ENCODE measurements at places on chromosomes 7 and 10.
A peak's percentile ranks its signal among the peaks of the same experiment; 100 is the strongest.

DNA sequence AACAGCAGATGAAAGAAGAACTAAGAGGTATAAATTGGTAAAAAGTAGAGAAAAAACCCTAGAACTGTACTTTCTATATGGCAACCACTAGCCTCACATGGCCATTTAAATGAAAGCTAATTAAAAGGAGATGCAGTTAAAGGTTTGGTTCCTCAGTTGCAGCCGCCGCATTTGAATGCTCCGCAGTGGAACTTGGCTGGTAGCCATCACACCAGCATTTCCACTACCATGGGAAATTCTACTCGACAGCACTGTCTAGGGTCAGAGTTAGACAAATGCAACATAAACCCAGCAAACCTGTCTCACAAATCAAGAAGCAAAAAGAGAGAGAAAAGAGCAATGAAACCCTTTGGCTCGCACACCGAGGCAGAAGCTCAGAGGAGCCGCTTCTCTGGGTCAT is 29.7 kb downstream of the VIPR2 start:
- DNase-seq, result no peak

DNA sequence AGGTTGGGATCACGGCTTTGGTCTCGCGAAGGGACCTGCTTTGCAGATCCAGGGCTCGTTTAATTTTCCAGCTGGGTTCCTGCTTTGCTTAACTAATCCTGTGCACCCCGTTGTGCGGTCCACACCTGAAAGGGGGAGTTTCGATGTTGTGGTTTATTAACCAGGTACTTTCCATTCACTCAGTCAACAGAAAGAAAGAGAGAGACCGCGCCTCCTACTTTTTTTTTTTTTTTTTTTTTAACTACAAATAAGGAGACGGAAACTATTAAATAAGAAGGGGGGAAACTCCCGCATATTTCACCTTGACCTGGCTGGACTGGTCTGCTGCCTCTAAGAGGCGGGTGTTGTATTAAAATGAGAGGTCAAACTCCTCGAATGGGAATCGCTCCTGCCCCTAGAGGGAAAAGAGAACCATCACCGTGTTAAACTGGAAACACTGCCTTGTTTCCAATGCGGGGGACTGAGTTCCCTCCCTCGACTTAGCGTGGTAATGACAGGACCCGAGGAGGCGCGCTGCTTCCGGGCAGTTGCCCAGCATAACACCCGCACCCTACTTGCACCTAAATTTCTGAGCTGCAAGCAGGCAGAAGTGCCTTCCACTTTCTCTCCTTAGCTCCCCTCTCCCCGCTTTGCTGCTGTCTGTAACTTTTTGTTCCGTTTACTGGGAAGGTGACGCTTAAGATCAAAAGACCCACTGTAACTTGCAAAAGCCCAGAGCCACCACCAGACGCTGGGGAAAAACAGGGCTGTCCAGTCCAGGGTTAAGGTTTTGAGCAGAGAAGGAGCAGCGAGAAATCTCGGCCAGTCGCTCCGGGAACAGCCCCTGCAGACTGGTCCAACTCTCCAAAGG is 1.1 kb upstream of the ITGB8 start:
- DNase-seq, result no peak

GRCh38 chr10:5442065-5442989 is 30.0 kb downstream of the NET1 start:
- peak; percentile 69 for DNase-seq

DNA sequence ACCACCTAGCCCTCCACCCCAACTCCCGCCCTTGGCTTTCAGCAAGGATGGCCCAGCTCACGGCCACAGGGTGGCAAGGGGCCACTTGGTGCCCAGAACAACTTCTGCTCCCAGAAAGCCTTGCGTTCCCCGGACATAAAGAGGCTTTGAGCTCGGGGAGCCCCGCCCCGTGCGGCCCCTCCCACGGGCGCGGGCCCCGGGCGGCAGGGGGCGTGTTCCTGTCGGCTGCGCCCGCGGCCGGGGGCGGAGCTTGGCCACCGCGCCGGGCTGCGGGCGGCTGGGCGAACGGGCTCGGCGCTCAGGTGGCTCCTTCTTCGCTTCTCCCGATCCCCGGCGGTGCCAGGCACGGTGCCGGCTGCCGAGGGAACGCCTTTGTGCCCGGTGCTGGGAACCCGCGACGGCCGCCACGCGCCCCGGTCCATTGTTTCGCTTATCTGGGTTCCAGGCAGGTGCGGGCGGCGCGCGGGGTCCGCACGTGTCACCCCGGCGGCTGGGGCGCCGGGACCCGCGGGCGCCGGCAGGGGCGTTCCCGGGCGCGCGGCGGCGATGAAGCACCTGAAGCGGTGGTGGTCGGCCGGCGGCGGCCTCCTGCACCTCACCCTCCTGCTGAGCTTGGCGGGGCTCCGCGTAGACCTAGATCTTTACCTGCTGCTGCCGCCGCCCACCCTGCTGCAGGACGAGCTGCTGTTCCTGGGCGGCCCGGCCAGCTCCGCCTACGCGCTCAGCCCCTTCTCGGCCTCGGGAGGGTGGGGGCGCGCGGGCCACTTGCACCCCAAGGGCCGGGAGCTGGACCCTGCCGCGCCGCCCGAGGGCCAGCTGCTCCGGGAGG is at the start of gene NFE2L3:
NFE2L3 (plus strand) TSS at position 246 of the 829 bp plus-strand sequence; CDS start at position 547, 301 bp downstream.
- DNase-seq, result peak; percentile 89

Data from CD4-positive, alpha-beta T cell treated with Interleukin-12 subunit alpha and Interleukin-12 subunit beta, for 1 hour (primary cell).